GM04504 (cell line): ENCODE measurements at places on chromosomes 2 and 18.

DNA sequence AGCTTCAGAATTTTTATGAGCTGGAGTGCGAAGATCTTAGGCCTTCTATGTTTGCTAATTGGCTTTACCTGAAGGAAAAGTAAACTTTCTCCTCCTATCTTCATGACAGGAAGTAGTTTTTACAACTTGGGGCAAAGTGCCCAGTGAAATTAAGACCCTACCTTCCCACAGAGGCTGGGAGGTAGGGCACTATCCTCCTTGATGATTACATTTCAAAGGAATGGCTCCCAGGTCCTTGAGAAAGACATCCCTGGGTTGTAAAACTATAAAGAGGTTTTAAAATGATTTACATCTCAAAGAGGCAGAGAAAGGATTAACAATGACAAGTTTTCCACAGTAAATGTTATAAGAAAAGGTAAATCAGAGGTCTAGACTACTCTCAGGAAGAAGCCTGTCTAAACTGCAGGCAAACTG is 155.8 kb downstream of the CDH7 start:
- no peak for DNase-seq

DNA sequence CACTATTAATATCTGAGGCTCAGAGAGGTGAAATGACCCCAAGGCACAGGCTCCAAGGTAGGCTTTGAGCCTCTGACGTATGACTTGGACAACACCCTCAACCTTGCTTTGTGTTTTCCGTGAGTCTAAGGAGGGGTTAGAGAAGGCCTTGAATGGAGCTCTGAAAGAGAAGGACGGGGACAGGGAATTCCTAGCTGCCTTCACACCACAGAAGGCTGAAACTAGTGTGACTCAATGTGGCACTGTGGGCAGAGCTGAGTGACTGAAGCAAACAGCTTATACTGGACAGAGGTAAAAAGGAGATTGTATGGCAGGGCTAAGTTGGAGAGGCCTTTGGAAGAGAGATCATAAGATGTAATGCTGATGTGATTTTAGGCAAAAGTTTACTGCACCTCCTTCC is 3.5 kb upstream of the NCK2 start:
- DNase-seq: no peak

- no peak for DNase-seq
Observed at GRCh38 chr2:241351640-241352031, 4.4 kb upstream of the FARP2 start.

GRCh38 chr18:46469186-46469915 is 187.7 kb downstream of the LOXHD1 start:
- no peak for DNase-seq

DNA sequence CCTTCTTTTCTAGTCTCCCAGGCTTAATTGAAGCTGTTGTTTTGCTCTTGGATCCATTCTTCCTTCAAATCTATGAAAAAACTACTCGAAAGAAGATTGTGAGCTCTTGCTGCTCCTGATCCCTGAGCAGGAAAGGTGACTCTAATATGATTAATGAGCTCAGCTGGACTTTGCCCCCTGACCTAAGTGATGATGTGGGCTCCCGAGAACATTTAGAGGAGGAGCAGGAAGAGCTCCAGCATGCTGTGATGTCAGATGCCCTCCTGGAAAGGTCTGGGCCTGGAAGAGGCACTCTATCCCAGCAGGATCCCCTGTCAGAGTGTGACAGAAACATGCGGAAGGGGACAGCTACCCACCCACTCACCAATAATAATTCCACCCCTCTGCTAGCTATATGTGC is 117.9 kb upstream of the PELI1 start:
- no peak for DNase-seq

GRCh38 chr2:149064856-149065630 is 26.5 kb downstream of the LYPD6B start:
- no peak for DNase-seq

- no peak for DNase-seq
Observed at GRCh38 chr2:10980071-10980470, 68.3 kb downstream of the KCNF1 start.

DNA sequence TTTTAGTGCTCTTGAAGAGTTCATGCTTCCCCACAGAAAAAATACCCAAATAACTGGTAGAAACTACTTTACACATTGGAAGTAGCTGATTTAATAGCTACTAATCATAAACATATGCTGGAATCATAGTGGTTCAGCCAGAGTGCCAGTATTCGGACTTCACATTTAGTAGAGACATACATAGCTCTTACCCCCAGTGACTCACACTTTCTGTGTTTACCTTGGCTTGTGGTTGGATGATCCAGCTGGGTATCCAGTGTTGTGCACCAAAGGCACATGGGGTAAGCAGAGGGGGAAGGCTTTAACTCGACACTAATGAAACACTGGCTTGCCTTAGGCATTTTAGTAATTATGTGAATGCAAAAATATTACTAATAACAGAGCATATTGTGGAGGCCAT is 18.1 kb downstream of the ARHGAP28 start:
- DNase-seq: peak; percentile 69

DNA sequence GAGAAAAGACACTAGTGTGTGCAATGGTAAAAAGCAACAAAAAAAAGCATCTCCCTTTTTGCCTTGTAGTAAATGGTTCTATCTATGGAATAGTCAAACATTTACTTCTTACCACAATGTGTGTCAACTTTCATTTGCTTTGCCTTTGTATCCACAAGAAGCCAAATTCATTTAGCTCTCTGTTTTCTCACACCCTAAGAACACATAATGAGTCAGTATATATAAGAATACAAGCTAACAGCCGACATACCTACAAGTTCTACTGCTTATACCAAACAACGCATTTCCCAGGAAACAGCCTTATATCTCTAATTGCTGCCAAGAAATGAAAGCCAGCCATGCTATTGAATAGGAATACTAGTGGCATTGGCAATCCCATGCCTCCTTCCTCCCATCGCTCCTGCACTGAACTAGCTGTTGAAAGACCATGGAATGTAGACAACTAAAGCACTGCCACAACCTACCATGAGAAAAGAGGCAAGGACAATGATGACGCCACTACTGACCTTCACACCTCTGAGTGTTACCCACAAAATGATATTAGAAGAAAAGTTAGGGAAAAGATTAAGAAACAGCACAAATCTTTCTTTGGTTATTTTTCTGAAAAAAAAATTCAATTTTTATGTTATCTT is 243.9 kb downstream of the GCA start:
- no peak for DNase-seq

- no peak for DNase-seq
Observed at GRCh38 chr2:51344886-51345285, 313.0 kb upstream of the NRXN1 start.

DNA sequence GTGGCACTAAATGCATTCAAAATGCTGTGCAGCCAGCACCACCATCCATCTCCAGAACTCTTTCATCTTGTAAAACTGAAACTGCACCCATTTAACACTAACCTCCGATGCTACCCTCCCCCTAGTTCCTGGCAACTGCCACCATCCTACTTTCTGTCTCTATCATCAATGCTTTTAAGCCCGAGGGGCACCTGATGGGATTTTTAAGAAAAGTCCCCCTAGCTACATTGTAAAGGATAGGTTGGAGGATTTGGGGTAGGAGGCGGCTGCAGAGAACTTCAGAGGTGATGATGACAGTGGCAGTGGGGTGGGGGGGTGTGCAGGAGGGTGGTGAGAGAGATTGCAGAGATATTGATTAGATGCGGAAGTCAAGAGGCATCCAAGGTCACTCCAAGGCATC is 10.8 kb upstream of the YWHAQ start:
- no peak for DNase-seq

DNA sequence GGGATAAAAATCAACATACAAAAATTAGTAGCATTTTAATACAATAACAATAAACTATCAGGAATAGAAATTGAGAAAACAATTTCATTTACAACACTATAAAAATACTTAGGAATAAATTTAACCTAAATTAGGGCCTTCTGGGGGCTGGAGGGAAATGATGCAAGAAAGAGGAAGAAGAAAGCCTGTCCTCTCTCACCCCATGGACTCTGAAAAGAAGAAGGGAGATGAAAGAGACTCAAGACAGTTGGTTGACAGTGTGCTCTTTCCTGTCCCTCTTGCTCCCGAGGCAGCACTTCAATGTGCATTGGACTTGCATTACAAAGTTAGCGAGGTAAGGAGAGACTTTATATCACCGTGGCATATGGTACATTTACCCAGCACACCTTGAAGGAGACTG is 88.5 kb downstream of the VAPA start:
- no peak for DNase-seq

DNA sequence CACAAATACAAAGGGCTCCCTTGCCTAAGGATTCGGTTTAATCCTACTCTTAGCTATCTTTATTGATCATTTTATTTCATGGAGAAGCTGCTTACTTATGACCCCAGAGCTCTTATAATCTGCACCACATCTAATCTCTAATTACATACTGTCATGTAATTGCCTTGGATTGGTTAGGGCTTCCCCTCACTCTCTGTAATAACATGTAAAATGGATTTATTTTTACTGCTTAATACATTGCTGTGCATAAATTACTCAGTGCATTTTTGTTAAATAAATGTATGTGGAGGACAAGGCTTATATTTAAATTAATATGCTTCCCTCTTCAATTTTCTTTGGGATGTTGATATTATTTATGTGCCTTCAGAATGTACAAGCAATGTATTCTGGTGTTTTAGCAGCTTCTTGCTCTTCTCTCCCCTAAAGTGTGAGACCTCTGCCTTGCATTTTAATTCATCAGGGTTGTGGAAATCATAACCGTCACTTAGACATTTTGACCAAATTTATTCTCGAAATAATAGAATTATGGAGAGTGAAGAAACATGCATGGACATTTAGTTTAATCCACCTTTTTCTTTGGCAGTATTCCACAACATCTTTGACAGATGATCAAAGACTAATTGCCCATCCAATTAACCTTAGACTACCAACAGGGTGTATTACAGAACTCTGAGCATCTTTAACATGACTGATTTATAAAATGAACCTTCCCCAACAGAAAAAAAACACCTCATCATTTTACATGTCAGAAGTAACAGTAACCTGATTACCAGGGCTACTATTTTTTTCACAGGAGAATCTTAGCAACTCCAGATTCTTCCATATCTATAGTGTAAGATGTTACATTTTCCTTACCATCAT is 692.6 kb downstream of the LRRTM4 start:
- no peak for DNase-seq

GRCh38 chr18:10850840-10851239 is 298.5 kb downstream of the PIEZO2 start:
- DNase-seq: no peak

DNA sequence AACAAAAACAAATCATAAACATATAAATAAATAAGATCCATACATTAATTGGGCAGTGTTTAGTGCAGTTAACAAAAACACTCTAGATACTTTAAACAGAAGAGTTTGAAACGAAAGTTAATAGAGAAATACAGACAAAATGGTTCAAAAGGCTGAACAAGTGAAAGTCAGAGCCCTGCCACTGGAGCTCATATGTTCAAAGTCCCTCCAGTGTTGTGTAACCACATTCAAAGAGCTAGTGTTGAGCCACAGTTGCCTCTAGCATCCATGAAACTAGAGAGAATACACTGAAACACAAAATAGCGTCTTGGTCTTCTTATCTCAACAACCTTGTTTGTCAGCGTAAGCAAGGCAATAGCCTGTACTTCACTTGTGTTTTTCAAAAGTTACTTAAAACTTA is 1309.8 kb upstream of the NRXN1 start:
- DNase-seq: no peak

DNA sequence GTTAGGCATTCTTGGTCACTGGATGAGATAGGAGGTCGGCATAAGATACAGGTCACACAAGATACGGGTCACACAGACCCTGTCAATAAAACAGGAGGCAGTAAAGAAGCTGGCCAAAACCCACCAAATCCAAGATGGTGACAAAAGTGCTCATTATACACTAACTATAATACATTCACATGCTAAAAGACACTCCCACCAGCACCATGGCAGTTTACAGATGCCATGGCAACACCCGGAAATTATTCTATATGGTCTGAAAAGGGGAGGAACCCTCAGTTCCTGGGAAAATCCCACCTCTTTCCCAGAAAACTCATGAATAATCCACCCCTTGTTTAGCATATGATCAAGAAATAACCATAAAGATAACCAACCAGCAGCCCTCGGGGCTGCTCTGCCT is 56.0 kb upstream of the PTPRM start:
- no peak for DNase-seq

DNA sequence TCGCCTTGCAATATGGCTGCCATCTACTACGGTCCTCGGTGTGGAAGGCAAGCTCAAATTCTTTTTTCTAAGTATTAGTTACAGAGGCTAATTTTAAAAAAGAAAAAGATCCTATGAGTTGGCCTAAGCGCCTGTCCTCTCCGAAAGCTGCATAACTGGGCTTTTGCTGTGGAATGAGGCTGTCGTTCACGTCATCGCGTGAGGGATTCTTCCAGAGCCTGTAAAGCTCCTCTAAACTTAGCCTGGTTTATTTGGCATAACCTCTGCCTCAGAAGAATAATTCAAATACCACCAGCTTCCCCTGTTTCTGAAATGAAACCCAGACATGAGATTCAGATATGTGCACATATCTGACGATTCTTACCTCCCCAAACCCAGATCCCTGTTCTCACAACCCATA is 187.4 kb downstream of the DNER start:
- no peak for DNase-seq

- DNase-seq: no peak
Observed at GRCh38 chr18:45063246-45064038, 382.8 kb downstream of the SETBP1 start.

- no peak for DNase-seq
Observed at GRCh38 chr2:160609346-160609745, 115.7 kb upstream of the RBMS1 start.

GRCh38 chr2:157150747-157151146 is 106.8 kb upstream of the GALNT5 start:
- no peak for DNase-seq

DNA sequence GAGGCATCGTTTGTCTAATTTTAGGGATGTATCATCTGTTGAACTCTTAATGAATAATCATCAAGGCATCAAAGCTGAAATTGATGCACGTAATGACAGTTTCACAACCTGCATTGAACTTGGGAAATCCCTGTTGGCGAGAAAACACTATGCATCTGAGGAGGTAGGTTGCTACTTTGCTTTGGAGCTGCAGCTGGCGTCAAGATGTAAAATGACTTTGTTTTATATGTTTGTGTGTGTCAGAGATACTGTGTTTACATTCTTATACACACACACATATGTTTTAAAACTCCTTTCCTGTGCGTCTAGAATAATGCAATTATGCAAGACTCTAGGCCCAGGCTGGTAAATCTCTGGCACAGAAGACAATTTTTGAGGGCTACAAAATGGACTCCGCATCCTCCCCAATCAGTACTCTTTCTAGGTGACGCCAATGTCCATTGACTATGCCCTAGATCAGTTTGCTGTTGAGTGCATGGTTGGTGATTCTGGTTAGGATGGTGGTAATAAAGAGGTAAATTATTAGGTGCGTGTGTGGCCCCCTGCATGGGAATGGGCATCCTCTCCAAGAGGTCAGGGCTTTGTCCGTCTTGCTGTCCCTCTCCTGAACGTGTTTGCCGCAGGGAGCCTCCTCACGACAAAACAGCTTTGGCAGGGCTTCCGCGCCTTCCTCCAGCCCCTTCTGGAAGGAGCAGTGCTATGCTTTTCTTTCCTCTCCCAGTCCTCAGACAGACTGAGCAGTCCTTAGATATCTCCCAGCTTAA is 68.2 kb upstream of the EML6 start:
- no peak for DNase-seq

- no peak for DNase-seq
Observed at GRCh38 chr2:146124741-146125140, 1604.8 kb upstream of the ZEB2 start.

GRCh38 chr18:6737833-6738232 is 8.3 kb downstream of the ARHGAP28 start:
- no peak for DNase-seq
